H9 (cell line): ENCODE measurements at places on chromosomes 7 and 10.

- DNase-seq, result no peak
Measured at GRCh38 chr7:32103361-32103760, 33.2 kb upstream of the PDE1C start.

DNA sequence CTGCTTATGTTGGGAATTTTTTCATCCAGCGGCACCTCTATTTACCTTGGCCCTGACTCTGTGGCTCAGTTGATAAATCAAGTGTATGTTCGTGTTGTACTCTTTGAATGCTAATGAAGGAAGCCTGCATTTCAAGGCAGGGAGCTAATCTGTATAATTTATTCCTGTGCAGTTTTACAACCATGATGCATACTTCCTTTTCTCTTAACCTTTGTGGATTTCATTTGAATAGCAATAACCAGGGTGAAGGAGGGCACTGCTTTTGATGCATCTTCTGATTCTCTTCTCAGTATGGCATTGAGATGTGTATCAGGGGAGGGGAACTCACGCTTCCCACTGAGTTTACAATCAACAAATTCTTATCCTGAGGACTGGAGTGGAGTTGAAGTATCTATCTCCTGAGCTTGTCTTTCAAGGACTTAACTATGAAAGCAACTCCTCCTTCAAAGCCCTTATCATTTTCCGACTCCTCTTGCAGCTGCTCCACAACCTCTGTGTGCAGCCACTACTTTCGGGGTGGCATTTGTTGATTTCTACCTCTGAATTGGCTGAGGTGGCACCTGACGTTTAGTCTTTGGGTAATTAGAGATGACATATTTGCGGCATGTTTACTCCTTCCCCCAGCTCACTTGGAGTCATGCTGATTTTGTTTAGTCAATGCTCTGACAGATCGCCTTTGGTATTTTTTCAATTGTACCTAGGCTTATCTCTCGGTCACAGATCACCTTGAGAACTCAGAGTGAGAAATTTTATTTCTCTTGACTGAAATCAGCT lies 275.2 kb downstream of the PHTF2 start:
- no peak for DNase-seq

- no peak for DNase-seq
Measured at GRCh38 chr10:79412516-79412915, 32.9 kb downstream of the ZCCHC24 start.

- no peak for DNase-seq
Measured at GRCh38 chr7:85452674-85453073, 265.8 kb upstream of the SEMA3D start.

DNA sequence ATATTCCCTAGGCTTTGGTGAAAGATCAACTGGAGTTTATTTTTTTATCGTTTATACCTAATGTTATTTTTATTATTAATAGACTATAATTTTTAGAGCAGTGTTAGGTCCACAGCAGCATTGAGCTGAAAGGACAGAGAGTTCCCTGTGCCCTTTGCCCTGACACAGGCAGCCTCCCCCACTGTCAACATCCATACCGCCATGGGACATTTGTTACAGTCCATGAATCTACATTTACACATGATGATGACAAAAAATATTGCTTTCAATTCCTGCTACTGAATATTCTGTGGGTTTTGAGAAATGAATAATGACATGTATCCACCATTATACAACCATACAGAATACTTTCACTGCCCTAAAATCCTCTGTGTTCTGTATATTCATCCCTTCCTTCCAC lies 1297.5 kb upstream of the SORCS1 start:
- no peak for DNase-seq

DNA sequence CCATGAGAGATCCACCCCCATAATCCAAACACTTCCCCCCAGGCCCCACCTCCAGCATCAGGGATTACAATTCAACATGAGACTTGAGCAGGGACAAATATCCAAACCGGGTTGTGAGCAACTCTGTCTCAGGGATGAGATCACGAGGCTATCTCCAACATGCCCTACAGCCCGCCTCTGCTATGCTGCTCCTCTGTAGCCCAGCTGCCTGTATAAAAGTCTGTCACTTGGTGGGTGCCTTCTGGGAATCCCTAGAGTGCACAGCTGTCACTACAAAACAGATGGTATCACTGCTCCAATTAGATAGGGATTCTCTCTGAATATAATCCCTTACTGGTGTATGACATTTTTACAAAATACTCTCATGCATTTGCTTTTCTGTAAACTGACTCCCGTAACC lies 114.9 kb upstream of the NANOS1 start:
- DNase-seq, result no peak

- no peak for DNase-seq
Measured at GRCh38 chr10:88411772-88412349, 171.3 kb downstream of the RNLS start.

DNA sequence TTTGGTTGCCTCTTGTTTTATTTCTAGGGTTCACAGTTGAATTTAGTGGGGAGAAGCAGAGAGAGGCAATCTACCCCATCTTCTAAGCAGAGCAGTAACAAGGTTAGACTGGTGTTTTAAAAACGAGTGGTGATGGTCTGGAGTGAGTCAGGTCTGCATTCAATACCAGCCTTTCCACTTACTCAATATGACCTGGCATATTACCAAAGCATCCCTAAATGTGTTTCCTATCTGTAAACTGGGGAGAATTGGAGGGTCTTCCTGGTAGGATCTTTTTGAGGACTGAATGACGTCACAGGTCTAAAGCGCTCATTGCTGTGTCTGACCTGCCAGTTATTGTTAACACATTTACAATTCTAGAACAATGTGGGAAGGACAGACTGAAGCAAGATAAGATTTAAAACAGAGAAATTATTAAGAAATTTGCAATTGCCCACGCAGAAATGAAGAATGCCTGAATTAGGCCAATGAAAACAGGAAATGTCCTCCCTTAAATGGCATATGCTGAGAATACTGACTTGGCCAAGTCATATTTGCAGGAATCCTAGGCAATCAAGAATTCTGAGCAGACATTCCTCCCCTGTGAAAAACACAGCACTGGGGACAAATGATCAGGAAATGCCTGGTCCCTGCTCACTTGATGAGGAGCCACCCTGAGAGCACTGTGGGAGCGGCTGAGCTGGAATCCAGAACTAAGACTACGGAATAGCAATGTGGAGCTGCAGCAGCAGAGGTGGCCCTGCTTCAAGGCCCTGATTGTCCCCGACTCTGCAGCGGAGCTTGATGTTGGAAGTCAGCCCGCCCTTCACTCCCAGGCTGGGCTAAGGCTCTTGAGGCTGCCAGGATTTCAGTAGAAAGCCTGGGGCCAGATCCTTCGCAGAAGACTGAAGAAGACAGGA lies 184.5 kb upstream of the CXCL12 start:
- DNase-seq, result no peak

DNA sequence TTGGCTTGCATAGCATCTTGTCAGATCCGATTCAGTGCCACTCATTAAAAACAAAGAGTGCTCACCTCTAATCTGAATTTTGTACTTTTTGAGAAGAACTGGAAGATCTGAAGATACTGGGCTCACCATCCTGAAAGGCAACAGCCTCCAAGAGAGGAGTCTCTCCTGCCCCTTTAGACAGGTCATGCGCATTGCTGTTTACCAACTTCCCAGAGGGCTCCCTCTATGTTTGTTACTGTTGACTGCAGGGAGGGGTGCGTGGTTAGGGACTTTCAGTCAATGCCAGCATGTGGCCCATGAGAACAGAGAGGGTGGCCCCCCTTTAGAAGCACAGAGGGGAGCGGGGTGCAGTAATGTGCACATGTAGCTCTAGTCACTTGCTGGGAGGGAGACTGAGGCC lies 33.2 kb upstream of the CABCOCO1 start:
- peak; percentile 33 for DNase-seq

DNA sequence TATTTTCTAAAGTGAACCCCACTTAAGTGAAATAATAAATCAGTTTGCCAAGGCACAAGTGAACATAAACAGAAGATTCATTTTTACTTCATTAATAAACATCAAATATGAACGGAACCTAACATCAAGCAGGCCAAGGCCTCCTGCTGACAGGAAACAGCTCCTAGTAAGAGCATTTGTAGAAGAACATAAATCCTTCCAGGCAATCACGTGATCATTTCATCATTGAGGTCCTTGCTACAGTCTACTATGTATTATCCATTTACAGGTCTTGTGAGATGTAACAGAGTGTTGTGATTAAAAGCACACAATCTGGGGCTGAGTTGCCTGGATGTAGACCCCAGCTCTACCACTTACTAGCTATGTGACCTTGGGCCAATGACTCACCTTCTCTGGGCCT lies 70.6 kb downstream of the CALD1 start:
- DNase-seq, result no peak

GRCh38 chr10:16779384-16779915 lies 37.8 kb downstream of the RSU1 start:
- DNase-seq, result no peak

- DNase-seq, result no peak
Measured at GRCh38 chr7:37598824-37599223, 84.7 kb upstream of the GPR141 start.

GRCh38 chr10:91354166-91355075 lies 55.7 kb upstream of the HECTD2 start:
- DNase-seq, result no peak

GRCh38 chr7:120724448-120724847 lies 133.5 kb downstream of the TSPAN12 start:
- DNase-seq, result no peak

- DNase-seq, result no peak
Measured at GRCh38 chr7:142348921-142349405, 91.1 kb upstream of the PRSS58 start.

GRCh38 chr10:51231754-51232153 lies 157.5 kb downstream of the PRKG1 start:
- DNase-seq, result no peak

- no peak for DNase-seq
Measured at GRCh38 chr10:78194050-78194449, 160.4 kb downstream of the RPS24 start.

DNA sequence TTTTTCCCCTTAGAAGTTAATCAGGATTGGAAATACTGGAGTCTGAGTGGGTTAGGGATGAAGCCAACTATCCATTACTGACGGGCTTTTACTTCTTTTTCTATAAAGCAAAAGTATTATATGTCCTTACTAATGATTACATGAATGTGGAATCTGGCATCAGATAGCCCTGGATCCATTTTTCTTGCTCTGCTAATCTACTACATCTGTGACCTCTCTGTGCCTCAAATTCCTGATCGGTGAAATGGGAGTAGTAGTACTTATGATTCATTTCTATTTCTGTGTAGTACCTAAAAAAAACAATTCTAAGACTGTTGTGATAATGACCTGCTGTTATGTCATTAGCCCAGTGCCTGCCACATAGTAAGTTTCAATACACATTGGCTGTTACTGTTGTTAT lies 621.6 kb downstream of the SORCS3 start:
- no peak for DNase-seq

DNA sequence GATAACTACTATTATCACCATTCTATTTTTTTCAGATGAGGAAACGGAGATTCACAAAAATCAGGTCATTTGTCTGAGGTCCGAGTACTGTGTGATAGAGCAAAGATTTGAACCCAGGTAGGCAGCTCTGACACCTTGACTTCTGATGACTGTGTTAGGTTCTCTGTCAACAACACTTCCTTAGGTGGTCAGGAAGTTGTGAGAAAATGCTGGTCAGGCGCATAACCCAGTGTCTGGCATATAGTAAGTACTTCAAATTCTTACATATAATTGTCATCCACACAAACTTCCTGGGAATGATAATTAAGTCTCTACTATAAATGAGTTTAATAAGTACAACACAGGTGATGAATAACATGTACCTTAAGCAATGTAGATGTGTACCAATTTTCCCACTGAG lies 381.5 kb downstream of the NEBL start:
- no peak for DNase-seq

- DNase-seq, result no peak
Measured at GRCh38 chr7:918441-919113, 35.9 kb downstream of the ADAP1 start.

DNA sequence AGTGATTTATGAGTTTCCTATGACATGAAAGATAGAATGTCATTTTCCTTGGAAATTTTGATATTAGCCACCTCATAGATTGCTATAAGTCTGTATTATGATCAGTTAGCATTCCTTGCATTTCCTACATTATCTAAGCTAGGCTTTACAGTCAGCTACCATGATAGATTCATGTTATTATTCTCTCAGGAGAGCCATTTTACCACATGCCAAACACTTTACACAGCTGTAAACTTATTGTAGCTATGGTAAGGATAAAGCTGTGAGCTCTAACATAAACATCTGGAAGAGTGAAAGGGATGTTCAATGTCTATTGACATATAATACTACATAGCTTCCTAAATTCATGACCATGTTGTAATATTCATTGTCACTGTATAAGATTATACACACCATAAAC lies 608.0 kb downstream of the PHTF2 start:
- no peak for DNase-seq

DNA sequence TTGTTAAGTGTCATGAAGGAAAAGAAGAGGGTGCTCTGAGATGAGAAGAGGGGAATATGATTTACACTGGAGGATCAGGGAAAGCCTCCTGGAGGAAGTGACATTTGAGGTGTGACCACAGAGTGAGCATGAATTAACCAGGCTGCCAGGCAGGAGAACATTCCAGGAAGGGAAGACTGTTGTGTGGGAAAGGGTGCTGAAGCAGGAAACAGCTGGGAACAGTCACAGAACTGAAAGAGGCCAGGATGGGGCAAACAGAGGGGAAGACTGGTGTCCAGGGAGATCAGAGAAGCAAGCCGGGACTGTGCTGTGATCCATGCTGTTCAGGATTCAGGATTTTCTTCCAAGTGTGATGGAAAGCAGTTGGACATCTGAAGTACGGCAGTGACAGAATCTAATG lies 14.9 kb downstream of the HIPK2 start:
- DNase-seq, result no peak

DNA sequence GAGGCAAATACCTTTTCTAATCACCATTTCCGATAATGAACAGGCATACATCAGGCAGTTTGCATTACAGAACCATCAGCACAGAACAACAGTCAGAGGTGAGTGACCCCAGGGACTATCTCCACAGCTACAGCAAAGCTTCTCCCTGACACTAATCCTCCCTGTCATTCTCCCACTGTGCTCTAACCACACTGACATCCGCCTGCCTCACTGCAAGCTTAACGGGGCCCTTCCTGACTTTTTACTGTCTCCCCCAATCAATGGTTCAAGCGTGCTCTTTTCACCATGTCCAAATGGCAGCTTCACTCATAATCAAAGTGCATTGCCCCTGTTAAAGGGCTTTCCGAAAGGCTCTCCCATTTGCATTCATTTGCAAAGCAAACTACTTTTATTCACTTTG lies 196.3 kb downstream of the DNAJC1 start:
- peak; percentile 60 for DNase-seq

GRCh38 chr7:19248115-19248514 lies 102.9 kb upstream of the FERD3L start:
- no peak for DNase-seq
